ENCODE measurements at places on chromosomes 3 and 15.
A peak's percentile ranks its signal among the peaks of the same experiment; 100 is the strongest.

DNA sequence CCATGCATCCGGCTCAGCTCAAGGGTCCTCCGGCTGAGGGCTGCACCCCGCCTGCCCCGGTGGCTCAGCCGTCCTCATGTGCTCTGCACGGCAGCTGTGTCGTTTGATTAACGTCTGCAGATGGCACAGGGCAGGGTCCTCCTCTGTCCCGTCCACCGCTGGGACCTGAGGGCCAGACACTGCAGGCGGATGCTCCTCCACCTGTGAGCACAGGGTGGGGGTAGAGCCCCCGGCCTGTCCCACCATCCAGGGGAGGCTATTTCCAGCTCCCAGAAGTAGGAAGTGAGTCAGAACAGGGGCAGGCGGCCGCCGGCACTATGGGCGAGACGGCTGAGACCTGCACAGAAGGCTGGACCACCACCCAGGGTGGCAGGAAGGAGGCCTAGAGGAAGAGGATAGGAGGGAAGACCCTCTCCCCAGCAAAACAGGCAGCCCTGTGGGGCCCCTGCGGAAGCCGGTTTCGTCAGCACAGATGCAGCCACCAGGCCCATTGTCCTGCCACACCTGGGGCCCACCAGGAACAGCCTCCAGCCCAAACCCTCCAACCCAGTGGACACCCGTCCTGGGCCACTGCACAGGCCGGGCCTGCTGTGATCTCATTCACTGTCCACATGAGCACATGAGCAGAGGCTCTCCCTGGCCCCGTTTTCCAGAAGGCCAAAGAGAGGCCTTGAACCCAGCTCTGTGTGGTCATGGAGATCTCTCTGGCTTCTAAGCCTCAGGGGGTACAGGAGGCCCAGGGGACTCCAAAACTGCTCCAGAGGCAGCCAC, 12.6 kb upstream of the PLXND1 start:
- no peak for DNase-seq

GRCh38 chr3:183754052-183754451, 56.5 kb downstream of the YEATS2 start:
- no peak for DNase-seq

DNA sequence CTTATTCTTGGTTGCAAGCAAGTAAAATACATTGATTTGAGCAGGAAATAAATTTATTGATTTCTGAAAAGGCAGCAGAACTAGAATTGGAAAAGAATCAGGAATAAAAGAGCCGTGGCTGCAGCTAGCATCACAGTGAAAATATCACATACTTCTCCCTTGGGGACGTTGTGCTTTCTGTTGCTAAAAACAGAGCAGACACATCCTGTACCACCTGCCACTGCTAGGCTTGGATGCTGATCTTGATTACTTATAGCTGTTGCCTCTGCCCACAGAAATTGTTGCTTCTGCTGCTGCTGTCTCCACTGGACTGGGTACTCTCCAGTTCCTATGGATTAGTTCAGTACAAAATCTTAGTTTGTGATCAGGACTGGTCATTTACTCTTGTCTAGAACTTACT, 283.8 kb downstream of the C3orf38 start:
- DNase-seq, result peak; percentile 70

DNA sequence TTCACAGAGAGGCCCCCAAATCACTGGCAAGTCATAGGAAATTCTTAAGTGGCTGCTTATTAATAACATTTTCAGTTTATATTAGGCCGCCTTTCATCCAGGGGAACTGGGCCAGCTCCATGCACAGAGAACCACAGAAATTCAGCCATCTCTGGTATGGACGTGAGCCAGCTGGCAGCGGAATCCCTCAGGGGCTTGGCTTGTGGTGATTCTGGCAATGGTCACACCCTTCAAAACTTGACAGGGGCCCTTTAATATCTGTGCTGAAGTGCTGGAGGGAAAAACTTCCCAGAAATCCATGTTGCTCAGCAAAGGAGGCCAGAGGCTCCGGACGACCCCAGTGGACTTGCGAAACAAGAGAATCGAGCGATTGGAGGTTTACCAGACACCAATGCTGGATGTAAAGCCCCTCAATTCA, 11.3 kb downstream of the PRICKLE2 start:
- DNase-seq, result no peak

DNA sequence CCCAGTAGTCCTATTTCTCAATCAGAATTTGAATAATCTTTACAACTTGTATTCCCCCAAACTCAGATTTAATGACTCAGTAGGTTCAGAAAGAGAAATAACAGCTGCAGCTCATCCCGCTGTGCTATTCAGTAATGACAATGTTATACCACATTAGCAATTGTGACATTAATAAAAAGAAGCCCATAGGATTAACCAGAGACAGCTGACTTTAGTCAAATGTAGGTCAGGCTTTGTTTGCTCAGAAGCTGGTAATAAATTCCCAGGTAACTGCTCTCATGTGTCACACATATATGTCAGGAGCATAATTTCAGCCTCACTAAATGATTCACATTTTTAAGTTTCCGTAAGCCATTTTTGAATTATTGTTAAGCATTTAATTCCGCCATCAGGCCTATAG, 222.0 kb upstream of the UBE2E2 start:
- DNase-seq, result no peak

DNA sequence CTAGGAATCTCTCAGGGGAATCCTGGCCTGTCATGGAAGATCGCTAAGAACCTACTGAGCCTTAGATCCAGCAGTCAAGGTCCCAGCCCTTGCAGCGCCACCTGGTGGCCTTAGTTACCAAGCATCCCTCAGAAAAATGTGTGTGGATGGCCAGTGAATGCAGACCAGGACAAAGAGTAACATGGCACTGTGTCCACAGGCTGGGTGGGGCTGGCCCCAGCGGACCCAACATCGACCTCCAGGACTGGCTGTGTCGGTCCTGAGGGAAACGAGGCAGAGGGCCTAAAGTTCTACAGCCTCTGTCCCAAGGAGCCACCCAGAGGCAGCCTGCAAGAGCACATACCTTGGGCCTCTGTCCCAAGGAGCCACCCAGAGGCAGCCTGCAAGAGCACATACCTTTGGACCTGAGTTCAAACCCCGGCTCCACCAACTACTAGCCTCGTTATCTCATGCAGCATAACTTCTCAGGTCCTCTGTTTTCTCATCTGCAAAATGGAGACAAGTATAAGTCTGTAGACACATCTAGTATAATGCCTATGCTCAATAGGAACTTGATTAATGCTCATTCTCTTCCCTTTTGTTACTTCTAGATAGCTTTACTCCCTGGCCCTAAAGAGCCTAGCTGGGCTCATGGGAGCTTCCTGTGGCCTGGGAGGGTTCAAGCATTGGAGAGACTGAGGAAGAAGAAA, 57.5 kb upstream of the HERC1 start:
- peak; percentile 66 for DNase-seq

DNA sequence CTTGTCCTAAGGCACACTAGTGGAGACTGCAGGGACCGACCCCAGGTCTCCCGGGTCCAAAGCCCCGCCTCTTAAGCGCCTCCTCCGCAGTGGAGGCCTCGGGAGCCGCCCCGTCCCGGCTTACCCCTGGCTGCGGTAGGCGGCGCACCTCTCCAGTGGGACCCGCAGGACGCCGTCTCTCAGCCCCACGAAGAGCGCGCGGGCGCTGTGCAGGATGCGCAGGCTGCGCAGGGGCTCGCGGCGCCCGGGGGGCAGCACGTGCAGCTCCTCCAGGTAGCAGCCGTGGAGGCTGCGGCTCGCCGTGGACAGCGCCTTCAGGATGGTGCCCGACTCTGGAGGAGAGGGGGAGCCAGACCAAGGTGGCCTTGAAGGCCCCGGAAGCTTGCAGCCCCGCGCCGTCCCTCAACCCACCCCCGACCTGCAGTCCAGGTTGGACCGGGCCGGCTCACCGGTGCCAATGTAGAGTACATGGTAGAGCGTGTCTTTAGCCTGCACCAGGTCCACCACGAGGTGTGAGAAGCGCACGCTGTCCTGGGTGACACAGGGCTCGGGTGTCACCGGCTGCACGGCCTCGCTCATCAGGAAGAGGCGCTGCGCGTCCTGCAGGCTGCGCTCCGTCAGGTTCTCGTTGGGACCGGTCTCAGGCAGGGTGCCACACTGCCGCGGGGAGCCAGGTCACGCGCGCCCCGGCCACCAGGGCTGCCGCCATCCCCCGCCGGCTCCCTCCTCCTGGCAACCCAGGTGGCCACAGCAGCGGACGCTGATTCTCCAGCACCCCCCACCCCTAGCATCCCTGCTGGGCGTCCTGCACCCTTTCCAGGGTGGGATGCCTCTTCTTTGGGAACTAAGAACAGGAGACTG, 105.5 kb downstream of the SEMA5B start:
- no peak for DNase-seq

- no peak for DNase-seq
These were observed 249.7 kb upstream of the TTC14 start for GRCh38 chr3:180352261-180352660.

DNA sequence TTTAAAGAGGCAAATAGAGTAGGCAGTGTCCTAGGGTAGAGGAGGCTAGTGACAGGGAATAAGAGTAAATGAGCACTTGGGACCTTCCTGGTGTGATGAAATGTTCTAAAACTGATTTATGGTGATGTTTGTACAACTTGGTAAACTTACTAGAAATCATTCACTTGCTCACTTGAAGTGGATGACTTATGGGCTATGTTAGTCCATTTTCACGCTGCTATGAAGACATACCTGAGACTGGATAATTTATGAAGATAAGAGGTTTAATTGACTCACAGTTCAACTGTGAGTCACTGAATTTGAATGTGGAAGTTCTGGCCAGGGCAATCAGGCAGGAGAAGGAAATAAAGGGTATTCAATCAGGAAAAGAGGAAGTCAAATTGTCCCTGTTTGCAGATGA, 31.7 kb upstream of the DHX36 start:
- DNase-seq, result no peak

DNA sequence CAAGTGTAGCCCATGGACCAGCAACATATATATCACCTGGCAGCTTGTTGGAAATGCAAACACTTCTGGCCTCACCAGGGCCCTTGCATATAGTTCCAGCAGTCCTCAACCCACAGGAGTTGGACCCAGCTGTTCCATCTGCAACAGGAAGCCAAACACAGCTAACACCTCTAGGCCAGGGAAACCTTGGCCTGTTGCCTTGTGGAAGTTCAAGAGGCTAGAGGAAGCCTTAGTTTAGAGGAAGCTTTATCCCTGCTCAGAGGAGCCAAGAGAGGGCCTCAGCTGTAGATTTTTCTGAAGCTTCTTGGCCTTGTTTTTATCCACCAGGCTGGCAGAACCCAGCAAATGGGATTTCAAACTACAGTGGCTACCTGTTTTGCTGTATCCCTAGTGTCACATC, 11.4 kb downstream of the FHIT start:
- DNase-seq, result peak; percentile 84

GRCh38 chr15:51561271-51561670, 61.3 kb downstream of the DMXL2 start:
- DNase-seq, result no peak

DNA sequence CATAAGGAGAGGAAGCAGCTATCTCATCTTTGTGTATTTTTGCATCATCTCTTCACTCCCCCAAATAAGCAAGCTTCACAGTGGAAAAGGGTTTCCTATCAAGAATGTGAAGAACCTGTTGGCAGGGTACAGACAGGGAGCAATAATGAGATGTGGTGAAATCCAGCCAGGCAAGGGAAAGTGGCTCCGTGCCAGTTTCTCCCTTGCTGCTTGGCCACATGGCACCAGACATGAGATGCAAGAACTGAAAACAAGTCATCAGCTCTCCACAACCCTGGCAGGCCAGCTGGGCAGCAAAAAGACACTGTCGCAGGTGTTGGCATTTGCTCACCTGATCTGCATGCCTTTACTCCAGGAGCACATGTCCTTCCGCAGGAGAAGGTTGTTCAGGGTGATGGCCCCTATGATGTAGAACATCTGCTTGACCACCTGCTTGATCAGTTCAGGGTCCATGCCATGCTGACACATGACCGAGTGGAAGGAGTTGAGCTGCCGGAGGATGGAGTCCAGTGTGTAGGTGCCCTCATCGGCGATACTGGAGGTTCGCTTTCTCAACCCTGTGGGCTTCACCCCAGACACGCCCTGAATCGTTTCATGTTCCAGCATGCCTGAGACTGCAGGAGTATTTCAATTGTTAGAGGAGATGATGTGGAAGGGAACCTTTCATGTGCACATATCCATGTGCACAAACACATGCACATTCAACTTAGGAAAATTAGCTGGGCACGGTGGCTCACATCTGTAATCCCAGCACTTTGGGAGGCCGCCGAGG, 23.3 kb upstream of the MYO5C start:
- DNase-seq, result no peak

- no peak for DNase-seq
These were observed 6.3 kb upstream of the LRRC58 start for GRCh38 chr3:120355486-120355885.

- no peak for DNase-seq
These were observed 30.7 kb downstream of the SLC6A6 start for GRCh38 chr3:14433106-14433505.

DNA sequence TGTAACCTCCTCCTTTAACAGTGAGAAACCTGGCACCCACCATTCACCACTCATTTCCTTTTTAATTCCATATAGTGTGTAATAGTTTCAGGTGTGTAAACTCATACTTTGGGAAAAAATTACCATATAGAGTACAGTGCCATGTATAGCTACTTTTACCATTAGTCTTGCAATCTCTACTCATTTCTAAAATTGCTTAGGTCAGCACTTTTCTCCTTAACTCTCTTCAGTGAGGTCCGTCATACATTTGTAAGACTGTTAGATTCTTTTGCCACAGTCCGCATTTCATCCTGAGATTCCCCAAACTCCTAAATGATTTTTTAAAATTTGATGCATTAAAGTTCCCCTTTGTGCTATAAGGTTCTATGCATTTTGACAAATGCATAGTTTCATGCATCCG, 238.3 kb upstream of the ATP10A start:
- DNase-seq, result no peak

- DNase-seq, result no peak
These were observed 17.3 kb upstream of the DOCK3 start for GRCh38 chr3:50657407-50657806.

DNA sequence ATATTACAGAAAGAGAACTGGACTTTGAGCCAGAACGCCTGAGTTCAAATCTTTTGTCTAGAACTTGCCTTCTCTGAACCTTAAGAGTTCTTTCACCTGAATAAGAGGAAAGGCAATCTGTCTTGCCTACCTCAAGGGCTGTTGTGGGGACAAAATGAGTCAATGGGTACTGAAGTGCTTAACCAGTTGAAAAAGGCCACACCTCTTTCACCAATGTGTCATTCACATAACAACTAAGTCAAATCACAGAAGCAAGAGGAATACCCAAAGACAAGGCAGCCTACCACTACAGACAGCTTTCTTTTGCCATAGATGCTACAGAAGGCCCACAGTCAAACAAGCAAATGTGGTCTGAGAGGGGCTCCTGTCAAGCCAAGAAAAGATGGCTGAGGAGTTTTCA, 39.7 kb downstream of the NBEAL2 start:
- DNase-seq, result no peak

GRCh38 chr3:112676659-112677234, 35.8 kb upstream of the CCDC80 start:
- DNase-seq, result peak; percentile 78

DNA sequence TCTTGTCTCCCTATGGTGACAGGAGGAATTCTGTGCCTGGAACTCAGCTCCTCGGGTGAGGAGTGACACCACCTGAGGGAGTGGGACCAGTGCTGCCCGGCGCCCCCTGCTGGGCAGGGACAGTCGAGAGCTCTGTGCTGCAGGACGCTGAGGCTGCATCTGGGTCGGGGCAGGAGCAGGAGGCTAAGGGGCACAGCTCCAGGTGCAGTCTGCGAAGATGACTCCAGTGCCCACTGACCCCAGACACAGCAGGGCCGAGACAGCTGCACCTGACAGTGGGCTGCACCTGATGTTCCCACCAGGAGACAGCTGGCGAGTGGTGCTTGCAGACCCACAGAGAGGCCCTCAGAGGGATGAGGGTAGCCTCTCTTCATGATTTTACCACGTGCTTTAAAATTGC, 152.9 kb downstream of the ATP10A start:
- peak; percentile 9 for DNase-seq

Measured in SHP77 (cell line).